ENCODE measurements at places on chromosomes 5 and 9.

DNA sequence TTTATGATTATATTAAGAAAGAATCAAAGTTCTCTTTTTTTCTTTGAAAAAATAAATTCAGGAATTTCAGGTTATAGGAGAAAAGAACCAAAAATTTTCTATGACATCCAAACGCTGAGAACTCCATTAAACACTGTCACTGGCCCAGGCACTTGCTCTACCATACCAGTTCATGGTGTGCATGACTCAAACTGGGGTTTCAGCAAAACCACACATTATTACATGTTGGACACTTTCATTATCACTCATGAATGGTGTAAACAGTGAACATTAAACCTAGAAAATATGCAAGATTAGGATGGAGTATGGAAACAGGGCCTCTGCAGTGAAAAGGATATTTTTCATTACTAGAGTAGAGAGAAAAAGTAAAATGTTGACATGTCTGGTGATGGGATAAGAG, 369.9 kb upstream of the FAM174A start:
- no peak for DNase-seq

GRCh38 chr5:137712139-137712667, 23.7 kb downstream of the KLHL3 start:
- DNase-seq, result no peak

DNA sequence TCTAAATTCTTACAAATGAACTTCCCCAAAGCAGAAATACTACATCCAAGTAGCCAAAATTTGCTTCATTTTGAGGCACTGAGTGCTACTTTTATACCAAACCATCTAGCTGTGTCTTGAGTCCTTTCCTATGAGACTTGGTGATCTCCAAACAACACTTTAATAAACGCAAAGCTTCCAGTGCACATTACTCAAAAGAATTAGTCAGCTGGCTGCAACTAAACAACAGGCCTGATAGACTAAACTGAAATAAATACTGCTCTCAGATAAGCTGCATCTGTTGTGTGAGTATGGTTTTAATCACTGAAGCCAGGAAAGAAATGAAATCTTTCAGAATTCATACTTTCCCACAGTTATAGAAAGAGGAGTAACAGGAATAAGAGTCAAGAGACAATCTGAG, 80.3 kb downstream of the VCAN start:
- no peak for DNase-seq

- DNase-seq, result no peak
Measured at GRCh38 chr5:1026700-1027621, 18.4 kb downstream of the NKD2 start.

GRCh38 chr9:76415154-76415553, 20.9 kb upstream of the RFK start:
- DNase-seq, result no peak
